Cardiac fibroblast (primary cell): ENCODE measurements at places on chromosomes 2 and 18.

GRCh38 chr2:42307180-42307579 lies 53.8 kb downstream of the COX7A2L start:
- no peak for DNase-seq

DNA sequence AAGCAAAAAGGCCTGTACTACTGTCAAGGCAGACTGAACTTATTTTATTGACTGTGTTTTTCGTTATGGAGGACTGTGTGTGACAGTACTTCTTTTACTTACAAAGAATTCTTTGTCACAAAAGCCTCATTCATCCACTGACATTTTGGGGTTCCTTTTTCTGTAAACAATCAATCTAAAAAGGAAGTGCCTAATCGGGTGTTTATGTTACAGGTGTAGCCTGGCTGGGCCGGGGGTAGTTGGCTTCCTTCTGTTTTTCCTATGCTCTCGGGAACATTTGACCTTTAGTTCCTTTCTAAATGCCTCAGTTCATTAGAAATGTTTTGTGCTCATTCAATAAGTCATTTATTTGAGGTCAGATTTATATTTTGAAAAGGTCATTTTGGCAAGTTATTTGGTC lies 8.3 kb downstream of the ZCCHC2 start:
- no peak for DNase-seq

DNA sequence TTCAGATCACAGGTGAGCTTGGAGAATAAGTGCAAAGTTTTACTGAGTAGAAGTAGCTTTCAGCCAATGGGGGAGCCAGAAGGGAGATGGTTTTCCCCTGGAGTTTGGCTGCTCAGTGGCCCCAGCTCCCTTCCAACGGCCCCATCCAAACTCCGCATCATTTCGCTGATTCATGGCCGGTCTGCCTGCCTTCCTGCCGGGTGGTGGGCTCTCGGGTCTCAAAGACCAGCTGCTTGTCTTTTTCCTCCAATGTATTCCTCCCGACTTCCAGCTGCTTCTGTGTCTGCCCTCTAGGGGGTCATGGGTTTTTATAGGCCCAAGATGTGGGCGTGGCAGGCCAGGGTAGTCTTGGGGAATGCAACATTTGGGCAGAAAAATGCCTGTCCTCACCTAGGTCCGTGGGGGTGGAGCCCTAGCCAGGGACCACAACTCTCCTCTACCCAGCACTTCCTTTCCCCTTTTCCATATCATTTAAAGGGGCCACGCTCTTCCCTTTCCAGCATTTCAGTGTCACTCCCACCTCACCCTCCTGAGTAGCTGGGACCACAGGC lies 73.5 kb downstream of the MEX3C start:
- DNase-seq, result no peak

DNA sequence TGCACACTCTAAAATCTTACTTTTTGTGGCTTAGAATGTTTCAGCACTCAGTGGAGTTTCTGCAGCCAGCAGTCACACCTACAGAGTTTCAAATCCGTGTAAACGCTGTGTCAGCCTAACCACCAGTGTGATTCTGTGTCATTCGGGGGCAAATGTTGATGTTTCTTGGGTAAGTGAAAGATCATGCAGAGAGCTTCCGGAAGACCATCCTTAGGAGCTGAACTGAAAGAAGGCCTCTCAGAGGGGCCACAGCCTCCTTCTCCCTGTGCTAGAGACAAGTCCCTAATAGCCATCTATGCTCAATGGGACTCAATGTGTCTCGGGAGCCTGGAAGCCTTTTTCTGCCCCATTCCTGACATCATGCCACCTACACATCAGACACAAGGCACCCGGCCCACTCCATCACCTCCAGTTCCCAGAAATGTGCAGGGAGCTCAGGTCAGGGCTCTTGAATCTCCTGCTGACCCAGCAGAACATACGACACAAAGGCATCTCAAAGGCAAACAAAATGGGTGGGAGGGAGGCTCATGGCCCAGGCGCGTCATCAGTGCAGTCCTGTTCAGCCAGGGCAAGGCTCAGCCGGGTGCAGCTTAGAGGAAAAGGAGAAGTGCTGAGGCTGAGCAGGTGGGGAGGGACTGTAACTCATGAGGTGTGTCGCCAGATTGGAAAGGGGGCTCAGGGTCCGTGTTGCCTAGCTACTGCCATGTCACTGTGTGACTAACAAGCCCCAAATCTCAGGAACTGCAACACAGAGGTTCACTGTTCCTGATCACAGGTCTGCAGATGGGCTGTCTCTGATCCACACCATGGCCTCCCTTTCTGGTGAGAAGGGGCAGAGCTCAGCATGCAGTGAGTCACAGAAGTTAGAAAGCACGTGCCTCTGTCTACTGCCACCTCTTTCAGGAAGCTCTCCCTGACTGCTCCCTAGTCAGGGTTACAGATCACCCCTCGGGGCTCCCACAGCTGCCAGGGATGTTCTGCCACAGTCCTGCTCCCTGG lies 82.0 kb downstream of the SMAD7 start:
- no peak for DNase-seq

- no peak for DNase-seq
Measured at GRCh38 chr2:16828044-16828827, 162.6 kb upstream of the CYRIA start.

DNA sequence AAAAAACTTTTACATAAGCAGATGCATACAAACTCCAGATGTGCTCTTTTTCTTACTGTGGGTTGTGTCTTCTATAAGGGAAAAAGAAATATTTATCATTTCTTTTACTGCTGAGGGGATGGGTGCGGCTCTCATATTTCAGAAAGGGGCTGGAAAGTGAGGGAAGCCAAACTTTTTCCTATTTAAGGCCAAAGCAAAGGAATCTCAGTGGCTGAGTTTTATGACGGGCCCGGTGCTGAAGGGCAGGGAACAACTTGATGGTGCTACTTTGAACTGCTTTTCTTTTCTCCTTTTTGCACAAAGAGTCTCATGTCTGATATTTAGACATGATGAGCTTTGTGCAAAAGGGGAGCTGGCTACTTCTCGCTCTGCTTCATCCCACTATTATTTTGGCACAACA lies at the start of gene COL3A1:
TSS of gene COL3A1 (plus strand) at position 210 of the 400 bp plus-strand sequence. CDS start at position 327, 117 bp downstream.
- peak; percentile 96 for DNase-seq

- no peak for DNase-seq
Measured at GRCh38 chr2:121046335-121046734, 238.7 kb downstream of the TFCP2L1 start.

DNA sequence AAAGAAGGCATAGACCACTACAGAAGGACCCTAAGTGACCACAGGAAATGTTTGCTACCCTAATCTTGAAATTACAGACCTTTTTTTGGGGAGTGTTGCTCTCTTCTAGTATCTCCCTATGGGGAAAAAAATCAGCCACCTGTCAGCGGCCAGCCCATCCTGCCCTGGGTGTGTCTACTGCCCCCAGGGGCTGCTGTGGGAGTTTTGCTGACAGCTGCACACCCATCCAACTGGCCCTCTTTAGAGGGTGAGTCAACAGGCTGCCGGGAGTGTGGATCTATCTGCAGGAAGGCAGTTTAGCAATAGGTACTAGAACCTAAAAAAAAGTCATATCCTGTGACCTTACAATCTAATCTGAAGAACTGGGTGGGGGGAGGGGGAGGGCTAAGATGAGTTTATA lies 796 bp upstream of the DYSF start:
- DNase-seq, result peak; percentile 74

- DNase-seq, result no peak
Measured at GRCh38 chr18:48673456-48673852, 134.6 kb downstream of the CTIF start.

- no peak for DNase-seq
Measured at GRCh38 chr2:83536556-83536955, 922.5 kb downstream of the SUCLG1 start.

GRCh38 chr2:109029490-109030201 lies 40.6 kb upstream of the EDAR start:
- no peak for DNase-seq

- DNase-seq, result no peak
Measured at GRCh38 chr2:230912724-230913123, 12.3 kb downstream of the GPR55 start.

GRCh38 chr2:20447437-20448245 lies 767 bp downstream of the RHOB start:
- peak; percentile 64 for DNase-seq

DNA sequence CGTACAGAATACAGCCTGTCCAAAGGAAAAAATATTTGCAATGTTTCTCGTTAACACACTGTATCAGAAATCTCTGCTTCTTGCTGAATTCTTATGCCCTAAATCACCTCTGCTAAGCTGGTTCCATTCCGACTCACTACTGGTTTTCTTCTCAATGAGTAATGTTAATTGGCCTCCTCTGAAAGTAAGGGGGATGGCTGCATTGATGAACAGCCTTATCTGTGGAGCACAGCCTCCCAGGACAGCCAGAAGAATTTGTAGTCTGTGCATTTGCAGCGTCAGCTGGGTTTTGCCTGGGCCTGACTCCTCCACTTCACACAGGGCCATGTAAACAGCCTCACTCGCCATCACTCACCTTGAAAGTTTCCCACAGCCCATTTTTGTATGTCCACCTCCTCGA lies 127.7 kb downstream of the RNF152 start:
- DNase-seq, result peak; percentile 57

DNA sequence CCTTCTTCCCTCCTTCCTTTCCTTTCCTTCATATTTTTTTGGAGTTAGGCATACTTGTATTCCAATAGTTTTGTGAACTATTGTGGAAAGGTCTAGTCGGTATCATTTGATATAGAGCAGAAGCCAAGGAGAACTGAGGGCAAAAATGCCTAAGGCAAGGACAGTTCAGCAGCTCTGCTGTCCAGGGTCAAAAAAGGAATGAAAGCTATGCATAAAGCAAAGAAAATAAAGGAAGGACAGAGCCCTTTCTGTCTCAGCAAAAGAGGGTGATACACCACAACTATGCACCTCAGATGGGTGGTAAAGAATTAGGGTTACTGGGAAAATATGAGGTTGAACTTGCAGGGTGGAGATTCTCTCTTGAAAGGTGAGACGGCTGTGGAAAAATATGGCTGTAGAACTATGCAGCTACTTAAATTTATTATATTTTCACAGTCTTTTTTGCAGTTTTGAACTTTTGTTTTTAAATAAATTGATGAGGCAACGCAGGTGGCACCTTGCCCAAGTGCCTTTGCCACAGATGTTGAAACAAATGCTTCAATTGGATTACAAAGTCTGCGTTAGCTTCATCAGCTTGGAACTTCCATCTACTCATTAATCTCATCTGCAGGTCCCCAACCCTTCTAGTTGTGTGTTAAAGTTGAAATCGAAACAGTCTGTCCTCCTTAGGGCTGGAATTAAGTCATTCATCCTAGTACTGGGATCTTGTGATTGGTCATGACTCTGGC lies 20.8 kb downstream of the LHCGR start:
- DNase-seq, result no peak

DNA sequence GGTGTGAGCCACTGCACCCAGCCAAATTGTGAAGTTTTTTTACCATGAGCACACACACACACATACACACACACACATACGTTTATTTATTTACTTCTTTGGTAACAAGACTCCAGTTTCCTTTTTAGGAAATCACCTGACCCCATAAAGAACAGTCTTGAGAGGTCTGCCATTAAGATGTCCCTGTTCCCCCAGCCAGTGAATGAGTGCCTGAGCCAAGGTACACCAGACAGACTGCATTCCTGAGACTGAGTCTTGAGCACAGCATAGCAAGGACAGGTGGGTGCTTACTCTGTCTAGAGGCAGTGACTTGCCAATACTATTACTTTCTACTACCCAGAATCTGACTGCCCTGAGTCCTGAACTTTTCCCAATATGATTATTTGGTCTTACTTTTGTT lies 167.2 kb upstream of the SATB2 start:
- no peak for DNase-seq

- peak; percentile 49 for DNase-seq
Measured at GRCh38 chr2:240960309-240960970, 38.0 kb upstream of the SNED1 start.

DNA sequence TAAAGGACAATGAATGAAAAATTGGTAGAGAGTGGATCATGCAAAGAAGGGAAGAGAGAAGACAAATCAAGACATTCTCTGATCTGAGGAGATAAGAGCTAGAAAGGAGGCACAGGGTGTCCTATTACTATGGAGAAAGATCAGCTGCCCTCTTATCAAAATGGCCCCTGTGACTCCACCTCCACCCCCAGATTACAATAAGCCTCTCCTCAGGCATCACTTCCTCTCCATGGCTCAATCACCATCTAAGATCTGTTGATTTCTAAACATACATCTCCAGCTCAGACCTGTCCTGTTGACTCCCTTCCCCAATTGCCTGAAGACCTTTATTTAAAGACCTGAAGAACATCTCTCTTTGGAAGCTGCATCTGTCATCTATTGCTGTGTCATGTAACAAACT lies 43.2 kb downstream of the SP100 start:
- no peak for DNase-seq

GRCh38 chr2:65605058-65605742 lies 172.8 kb upstream of the SPRED2 start:
- DNase-seq, result no peak

DNA sequence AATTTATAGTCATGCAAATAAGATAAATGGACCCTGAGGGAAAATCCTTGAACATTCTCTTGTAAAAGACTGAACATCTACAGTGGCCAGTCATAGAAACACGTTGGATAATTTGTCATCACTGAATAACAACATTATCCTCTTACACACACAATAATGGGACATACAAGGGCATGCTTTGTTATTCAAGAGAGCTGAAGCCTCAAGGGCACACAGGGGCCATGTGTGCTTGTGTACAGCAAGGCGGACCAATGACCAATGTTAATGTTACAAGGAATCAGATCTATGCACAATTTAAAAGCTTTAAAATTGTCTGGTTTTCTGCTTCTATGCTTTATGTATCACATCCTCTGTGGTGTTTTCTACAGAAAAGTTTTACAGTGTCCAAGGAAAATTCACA lies 23.7 kb downstream of the COL6A3 start:
- DNase-seq, result no peak

- peak; percentile 96 for DNase-seq
Measured at GRCh38 chr2:47043142-47043890, 111.8 kb downstream of the STPG4 start.

- no peak for DNase-seq
Measured at GRCh38 chr2:32952761-32953476, 6.2 kb downstream of the LTBP1 start.

GRCh38 chr2:220373878-220374277 lies 746.4 kb downstream of the SLC4A3 start:
- DNase-seq, result peak; percentile 3

DNA sequence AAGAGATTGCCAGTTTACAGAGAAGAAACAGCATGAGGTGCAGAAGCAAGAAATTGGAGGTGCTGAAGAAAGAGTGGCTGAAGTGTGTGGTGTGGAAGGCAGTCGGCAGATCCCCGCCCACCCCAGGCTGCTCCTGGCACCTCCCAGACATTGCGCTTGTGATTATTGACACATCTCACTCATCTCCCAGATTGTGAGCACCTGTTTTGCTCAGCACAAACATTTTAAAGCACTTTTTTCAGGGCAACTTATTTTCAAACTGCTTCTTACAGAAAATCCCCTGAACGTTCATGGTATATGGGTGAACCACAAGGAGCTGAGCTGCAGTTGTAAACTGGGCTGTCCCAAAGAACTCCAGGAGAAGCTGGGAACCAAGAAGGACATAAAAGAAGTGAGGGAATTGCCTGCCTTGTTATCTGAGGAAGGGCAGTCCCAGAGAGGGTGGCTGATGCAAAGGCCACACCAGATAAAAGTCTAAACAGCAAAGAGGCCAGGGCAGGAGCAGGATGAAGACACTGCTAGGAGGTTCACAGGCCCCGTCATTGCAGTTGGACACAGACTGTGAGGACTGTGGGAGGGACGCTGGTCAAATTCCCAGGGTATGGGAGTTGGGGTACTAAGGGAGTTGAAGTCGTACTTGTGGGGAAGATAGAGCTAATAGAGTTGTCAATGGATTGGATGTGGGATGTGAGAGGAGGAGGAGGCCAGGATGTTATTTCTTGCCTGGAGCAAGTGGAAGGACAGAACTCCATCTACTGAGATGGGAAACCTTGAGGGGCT lies 65.1 kb downstream of the INPP4A start:
- DNase-seq, result no peak
